Astrocyte of the spinal cord (primary cell): ENCODE measurements at places on chromosomes 7 and 10.

DNA sequence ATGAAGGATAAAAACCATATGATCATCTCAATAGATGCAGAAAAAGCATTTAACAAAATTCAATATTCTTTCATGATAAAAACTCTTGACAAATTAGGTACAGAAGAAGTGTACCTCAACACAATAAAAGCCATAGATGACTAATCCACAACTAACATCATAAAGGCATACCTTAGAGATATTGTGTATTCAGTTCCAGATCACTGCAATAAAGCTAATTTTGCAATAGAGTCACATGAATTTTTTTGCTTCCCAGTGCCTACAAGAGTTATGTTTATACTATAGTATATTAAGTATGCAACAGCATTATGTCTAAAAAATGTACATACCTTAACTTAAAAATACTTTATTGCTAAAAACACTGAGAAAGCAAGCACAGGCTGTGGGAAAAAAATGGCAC is 18.9 kb upstream of the RNF32 start:
- no peak for DNase-seq

- DNase-seq: no peak
Observed at GRCh38 chr10:11479300-11479699, 132.2 kb downstream of the USP6NL start.

- no peak for DNase-seq
Observed at GRCh38 chr7:92528958-92529264, 316 bp downstream of the RBM48 start.

DNA sequence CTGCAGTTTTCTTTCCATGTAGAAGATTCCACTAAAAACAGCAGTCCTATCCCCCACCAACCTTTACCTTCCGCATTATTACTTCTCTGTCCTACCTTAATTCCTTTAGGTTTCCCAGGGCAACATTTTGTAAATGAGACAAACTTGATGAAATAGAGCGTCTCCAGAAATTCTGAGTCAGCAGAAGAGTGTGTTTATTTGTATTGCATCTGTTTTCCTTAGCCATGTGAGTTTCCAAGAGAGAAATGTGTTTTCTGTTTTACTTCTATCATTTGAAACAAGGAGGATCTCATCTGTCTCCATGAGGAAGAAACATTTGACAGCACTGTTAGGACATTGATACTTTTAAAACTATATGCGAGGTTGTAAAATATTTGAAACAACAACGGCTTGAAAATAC is 244.2 kb upstream of the PLXDC2 start:
- peak; percentile 2 for DNase-seq

DNA sequence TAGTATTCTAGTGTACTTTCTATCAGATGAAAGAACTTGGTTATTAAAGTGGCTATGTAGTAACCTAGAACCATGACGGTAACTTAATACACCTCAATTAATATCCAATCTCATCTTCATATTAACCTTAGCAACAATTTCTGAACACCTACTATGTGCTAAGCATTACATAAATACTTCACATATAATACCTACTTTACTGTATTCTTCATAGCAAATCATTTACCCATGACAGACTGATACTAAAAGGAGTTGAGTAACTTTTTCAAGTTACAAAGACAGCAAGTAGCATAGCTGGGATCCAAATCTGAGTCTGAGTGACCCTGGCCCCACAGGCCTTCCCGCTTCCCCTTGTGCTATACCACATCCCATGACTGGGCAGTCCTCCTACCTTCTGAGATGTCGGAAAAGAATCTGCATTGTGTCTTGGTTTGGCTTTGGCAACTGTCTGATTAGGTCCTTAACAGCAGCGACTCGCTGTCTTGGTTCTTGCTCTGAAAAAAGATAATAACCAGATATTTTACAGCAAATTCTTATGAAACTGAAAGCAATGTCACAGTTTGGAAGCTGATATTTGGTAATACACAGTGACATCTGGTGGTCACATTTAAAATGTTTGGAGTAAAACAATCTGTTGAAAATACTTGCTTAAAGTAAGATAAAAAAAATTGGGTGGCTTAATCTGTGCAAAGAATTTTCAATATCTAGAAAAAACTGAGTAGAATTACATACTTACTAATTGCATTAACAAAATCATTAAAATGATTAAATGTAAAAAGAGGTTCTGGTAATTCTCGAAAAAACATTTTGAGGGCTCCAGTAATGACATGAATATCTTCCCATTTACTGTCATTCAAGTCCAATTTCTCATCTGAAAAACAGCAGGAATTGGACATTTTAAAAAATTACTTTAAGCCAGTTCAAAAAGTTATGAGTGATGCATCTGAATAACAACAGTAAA is 120.1 kb downstream of the ARHGAP12 start:
- DNase-seq: peak; percentile 83

DNA sequence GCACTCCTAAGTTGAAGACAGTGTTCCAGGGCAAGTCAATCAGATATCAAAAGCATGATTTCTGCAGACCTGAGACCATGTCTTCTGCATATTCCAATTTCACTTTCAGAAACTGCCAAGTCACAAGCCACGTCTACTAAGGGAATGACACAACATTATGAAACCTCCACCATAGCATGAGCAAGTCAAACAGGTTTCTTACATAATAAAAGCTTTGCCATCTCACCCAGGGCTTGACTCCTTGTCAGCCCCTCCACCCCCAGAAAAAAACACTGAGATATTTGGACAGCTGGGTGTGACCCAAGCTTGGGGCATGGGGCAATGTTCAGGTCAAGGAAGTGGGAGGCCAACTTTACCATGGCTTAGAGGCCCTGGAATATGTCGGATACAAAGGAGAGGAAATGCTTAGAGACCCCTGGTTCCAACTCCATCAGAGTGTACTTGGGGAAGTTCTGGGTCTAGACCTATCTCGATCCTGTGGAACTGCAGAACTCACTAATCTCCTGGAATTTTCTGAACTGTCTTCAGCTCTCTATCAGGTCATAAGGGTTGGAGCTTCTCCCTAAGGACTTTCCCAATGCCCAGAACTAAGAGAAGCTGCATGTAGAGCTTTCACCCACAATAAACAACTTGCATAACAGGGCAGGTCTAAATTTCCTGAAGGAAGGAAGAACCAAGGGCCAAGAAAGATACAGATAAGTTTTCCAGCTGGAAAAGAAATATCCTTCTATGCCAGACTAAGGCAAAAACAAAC is 80.6 kb upstream of the NAMPT start:
- no peak for DNase-seq

DNA sequence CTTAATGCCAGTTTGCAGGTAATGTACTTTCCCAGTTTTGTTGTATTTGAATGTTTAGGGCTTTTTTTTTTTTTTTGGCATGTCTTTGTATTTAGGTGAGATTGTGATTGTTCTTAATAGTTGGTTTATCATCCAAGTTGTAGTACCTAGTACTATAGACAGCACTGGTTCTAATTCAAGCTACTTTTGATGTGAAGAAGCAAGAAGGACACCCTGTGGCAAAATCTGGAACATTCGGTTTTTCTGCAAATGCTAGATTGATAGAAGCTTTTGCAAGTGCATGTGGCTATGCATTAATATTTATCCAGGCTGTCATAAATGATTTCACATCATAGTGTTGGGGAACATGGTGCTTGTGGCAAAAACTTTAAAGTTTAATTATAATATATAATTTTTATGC is 248.9 kb downstream of the FOXP2 start:
- DNase-seq: peak; percentile 59

- no peak for DNase-seq
Observed at GRCh38 chr7:117091721-117092120, 138.4 kb downstream of the ST7 start.

DNA sequence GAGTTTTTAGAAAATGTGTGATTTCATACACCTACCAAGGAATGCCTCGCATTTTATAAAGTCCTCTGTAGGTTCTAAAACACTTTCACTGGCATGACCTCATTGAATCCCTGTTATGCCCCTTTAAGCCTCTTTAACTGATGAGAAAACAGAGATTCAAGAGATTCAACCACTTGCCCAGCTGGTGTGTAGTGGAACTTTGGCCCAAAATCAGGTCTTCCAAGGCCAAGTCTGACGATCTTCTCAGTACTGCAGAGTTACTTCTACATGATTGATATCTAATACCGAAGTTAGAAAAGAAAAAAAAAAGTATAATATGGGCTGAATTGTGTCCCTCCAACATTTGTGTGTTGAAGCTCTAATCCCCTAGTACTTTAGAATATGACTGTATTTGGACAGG is 202.0 kb downstream of the WDR11 start:
- DNase-seq: no peak

DNA sequence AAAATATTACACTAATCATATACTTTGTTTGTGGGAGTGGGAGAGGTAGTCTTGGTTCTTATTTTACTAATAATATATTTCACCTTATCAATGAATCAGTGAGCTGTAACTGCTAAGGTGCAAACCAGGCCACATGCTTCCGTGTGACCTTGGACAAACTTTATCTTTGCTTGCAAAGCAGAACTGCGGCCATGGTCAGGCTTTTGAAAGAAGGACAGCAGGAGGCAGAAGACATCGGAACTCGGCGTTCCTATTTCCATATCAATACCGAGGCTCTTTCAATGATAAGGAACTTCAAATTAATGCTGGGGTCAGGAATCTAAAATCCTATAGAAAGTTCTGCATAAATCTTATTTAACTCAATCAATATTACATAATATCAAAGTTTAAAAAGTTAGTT is 491.9 kb upstream of the PFKP start:
- DNase-seq: no peak

DNA sequence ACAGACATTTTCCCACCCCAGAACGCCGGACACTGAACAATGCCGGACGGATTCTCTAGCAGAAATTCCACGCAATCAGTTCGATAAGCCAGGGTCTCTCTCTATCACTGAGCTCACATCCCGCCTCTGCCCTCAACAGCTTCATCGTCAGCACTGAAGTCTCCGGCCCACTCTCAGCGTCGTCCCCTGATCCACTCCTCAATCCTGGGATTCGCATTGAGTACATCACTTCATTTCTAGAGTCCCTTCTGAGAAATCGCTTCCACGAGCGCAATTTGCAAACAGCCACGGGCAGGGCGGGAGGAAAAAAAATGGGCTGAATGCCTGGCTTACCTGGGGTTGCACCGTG is 365 bp downstream of the YME1L1 start:
- no peak for DNase-seq

- peak; percentile 26 for DNase-seq
Observed at GRCh38 chr7:38465956-38466355, 165.2 kb downstream of the AMPH start.

DNA sequence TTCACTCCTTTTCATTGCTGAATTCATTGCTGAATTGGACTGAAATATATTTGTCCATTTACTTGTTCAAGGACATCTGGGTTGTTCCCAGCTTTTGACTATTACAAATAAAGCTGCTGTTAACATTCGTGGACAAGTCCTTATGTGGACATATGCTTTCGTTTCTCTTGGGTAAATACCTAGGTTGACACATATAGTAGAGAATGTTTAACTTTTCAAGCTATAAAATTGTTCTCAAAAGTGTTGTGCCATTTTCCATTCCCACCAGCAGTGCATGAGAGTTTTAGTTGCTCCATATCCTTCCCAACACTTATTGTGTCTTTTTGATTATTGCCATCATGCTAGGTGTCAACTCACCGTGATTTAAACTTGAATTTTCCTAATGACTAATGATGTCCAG is 17.5 kb upstream of the CPVL start:
- DNase-seq: no peak

- no peak for DNase-seq
Observed at GRCh38 chr7:20541608-20542349, 73.7 kb upstream of the ABCB5 start.

- DNase-seq: peak; percentile 73
Observed at GRCh38 chr10:87844837-87845623, 18.3 kb downstream of the KLLN start.

DNA sequence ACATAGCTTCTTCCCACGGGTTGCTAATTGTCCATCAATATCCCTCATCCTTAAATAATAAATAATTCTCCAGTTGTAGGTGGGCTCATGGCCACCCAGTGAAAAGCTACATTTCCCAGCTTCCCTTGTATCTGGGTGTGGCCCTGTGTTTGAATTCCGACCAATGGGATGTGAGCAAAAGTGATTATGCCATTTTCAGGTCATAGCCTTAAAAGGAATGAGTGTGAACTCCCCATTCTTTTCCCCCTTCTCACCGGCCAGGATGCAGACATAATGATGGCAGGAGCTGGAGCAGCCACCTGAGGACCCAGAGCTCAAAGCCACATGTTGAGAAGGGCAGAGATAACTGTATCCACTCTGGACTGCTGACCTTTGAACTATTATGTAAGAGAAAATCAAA is 30.3 kb upstream of the CALU start:
- no peak for DNase-seq

GRCh38 chr10:127012071-127012768 is 107.0 kb downstream of the DOCK1 start:
- no peak for DNase-seq

GRCh38 chr7:8325067-8325466 is 63.1 kb upstream of the ICA1 start:
- DNase-seq: no peak

DNA sequence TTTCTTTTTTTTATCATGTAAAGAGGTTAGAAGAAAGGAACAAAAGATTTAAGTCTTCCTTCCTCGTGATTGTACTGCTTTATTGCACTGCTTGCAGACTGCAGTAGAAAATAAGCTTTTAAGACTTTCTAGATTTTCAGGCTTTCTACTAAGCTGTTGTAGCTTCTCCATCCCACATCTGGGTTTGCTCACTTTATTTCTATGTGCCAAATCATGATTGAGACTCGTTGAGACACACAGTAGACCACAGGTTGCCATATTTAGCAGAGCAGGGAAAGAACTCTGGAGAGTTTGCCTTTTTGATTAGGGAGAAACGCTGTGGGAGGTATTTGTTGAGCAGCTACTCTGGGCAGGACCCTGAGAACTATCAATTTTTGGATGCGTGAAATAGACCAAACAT is 89.2 kb upstream of the BTBD16 start:
- DNase-seq: peak; percentile 28

- DNase-seq: peak; percentile 81
Observed at GRCh38 chr10:102229810-102230263, 3.7 kb downstream of the ELOVL3 start.

- DNase-seq: peak; percentile 29
Observed at GRCh38 chr10:33453081-33454025, 118.9 kb upstream of the NRP1 start.
